Suppressor macrophage treated with lipopolysaccharide for 4 hours (primary cell): ENCODE measurements at places on chromosomes 2 and 18.

GRCh38 chr2:227592694-227593387, 5.9 kb upstream of the SCYGR2 start:
- DNase-seq: peak; percentile 12

- DNase-seq: no peak
Measured at GRCh38 chr18:56086786-56087185, 498.8 kb upstream of the TCF4 start.

- no peak for DNase-seq
Measured at GRCh38 chr2:201148434-201148990, 32.5 kb downstream of the CFLAR start.

DNA sequence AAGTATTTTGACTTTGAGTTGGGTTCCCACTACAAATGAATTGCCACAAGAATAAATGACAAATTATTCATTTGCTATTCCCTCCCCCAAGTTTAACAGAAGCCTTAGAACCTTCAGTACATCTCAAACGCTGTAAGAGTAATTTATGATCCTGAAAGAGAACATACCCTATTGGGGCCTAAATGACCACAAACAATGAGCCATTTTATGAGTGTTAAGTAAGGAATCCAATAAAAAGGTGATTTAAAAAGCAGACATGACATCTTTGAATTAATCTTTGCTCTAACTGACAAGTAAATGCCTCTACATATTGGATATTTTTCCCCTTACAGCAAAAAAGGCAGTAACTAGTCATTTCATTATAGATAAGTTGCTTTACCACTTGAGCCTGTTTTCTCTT, 136.9 kb downstream of the NRXN1 start:
- no peak for DNase-seq
